Colonic mucosa (tissue), 4 donors: ENCODE measurements at places on chromosomes 6 and 20. TPM values are rescaled to one million over a fixed set of nuclear protein-coding genes. Genes with fewer than 3 reads are reported as not detected.

- no peaks in the 10 kb centered on the region for H3K27me3 ChIP-seq
- H3K4me1 ChIP-seq, result no peaks in the 10 kb centered on the region
- H3K4me3 ChIP-seq, result no peak overlapping the region
- no peaks in the 10 kb centered on the region for H3K36me3 ChIP-seq
Observed at GRCh38 chr6:159633196-159633595, 59.8 kb downstream of the SOD2 start.

GRCh38 chr20:4858000-4858399 lies 136.3 kb downstream of the PRND start:
- H3K27ac ChIP-seq, result no peak overlapping the region
- no peak for DNase-seq
- H3K4me1 ChIP-seq, result no peaks in the 10 kb centered on the region
- no peaks in the 10 kb centered on the region for H3K27me3 ChIP-seq

DLL1 gene
- 26.8 TPM for total RNA-seq

RAET1G gene
- total RNA-seq, result 0.27 TPM

GRIK2 gene
- total RNA-seq, result 0.50 TPM

IL17F gene
- total RNA-seq, result not detected

DNA sequence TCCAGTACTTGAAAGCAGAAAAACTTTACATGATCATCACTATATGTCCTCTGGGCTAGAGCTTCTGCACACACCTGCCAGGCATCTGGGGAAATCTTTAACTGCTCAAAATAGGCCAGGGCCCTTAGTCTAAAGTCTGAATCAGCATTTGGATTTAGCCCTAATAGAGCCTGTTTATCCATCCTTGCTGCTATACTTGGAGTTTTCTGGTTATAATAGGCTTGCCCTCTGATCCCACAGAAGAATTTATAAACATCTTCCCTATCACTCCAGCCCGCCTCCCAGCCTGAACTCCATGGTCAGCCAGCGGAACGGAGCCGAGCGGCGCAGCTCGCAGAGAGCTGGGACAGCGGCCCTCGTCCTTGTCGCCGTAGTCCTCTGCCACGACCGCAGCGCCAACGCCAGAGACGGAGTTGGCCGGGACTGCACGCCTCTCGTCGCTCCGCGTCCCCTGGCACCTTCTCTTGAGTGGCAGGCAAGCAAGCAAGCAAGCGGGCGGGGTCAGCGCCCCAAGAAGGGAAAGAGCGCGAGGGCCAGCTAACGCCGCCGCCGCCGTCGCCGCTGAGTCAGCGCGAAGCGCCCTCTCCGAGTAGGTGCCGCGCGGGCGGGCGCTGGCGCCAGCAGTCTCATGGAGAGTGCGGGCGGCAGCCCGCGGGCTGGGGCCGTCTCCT lies 25.4 kb upstream of the ASIP start:
- H3K4me3 ChIP-seq, result peak overlapping the region; percentile 49
- peak overlapping the region; percentile 54 for H3K27ac ChIP-seq
- no peaks in the 10 kb centered on the region for H3K27me3 ChIP-seq

GRCh38 chr6:147227770-147228320 lies 23.6 kb downstream of the STXBP5 start:
- no peaks in the 10 kb centered on the region for H3K27me3 ChIP-seq
- no peaks in the 10 kb centered on the region for H3K4me1 ChIP-seq
- DNase-seq, result no peak
- no peak overlapping the region for H3K27ac ChIP-seq
- H3K36me3 ChIP-seq, result no peaks in the 10 kb centered on the region

GRCh38 chr20:36572701-36573102 lies 695 bp upstream of the TGIF2 start:
- peak overlapping the region; percentile 74 for H3K27ac ChIP-seq
- peak; percentile 33 for DNase-seq
- peak overlapping the region; percentile 57 for H3K4me3 ChIP-seq
- H3K27me3 ChIP-seq, result no peaks in the 10 kb centered on the region

GRCh38 chr6:46850792-46851191 lies 57.6 kb downstream of the MEP1A start:
- no peaks in the 10 kb centered on the region for H3K36me3 ChIP-seq
- H3K4me3 ChIP-seq, result no peak overlapping the region
- H3K27ac ChIP-seq, result no peak overlapping the region
- DNase-seq, result no peak

DNA sequence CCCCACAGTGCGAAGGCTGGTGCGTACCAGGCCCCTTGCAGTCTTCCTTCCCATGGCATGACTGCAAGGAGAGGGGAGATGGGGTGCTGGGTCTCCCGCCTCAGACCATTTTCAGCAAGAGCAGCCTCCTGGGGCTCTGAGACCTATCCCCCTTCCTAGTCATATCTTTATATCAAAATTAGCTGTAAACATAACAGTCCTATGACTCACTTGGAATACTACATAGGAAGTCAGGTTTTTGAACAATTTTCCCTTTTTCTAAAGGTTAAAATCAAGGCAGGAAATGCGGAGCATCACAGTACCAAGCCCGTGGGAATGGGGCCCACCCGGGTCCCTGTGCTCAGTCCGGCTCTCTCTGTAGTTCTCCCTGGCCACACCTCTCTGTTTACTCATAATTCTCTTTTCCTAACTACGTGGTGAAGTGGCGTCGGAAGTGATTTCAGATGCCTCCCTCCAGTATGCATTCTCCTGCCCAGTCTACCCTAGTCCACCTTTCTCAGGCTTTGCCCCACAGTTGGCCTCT lies 109.8 kb upstream of the TMEM170B start:
- no peak overlapping the region for H3K4me3 ChIP-seq
- no peaks in the 10 kb centered on the region for H3K27me3 ChIP-seq
- H3K27ac ChIP-seq, result no peak overlapping the region
- no peaks in the 10 kb centered on the region for H3K36me3 ChIP-seq
- DNase-seq, result no peak

DNA sequence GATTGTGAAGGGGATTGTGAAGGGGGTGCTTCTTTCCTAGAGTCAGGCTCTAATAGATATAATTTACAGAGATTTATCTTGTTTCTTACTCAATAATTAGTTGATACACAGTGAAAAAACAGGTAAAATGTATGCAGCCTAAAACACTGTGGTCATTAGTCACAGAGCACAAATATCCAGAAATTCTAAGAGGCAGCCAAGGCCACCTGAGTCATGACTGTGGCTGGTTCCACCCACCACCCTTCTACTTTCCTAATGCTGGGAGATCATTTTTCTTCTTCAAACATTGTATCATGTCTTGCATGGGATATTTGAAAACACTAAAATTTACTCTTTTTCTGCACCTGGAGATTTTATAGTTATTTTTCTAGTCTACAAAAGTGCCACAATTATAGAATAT lies 181.6 kb downstream of the OTOR start:
- no peaks in the 10 kb centered on the region for H3K36me3 ChIP-seq
- no peak for DNase-seq
- H3K4me1 ChIP-seq, result no peaks in the 10 kb centered on the region
- H3K4me3 ChIP-seq, result no peak overlapping the region
- H3K27me3 ChIP-seq, result no peaks in the 10 kb centered on the region

GRCh38 chr20:59587570-59587969 lies 16.8 kb upstream of the PHACTR3 start:
- no peak overlapping the region for H3K4me3 ChIP-seq
- no peaks in the 10 kb centered on the region for H3K36me3 ChIP-seq
- DNase-seq, result no peak
- H3K4me1 ChIP-seq, result no peaks in the 10 kb centered on the region
- H3K27me3 ChIP-seq, result no peaks in the 10 kb centered on the region

DNA sequence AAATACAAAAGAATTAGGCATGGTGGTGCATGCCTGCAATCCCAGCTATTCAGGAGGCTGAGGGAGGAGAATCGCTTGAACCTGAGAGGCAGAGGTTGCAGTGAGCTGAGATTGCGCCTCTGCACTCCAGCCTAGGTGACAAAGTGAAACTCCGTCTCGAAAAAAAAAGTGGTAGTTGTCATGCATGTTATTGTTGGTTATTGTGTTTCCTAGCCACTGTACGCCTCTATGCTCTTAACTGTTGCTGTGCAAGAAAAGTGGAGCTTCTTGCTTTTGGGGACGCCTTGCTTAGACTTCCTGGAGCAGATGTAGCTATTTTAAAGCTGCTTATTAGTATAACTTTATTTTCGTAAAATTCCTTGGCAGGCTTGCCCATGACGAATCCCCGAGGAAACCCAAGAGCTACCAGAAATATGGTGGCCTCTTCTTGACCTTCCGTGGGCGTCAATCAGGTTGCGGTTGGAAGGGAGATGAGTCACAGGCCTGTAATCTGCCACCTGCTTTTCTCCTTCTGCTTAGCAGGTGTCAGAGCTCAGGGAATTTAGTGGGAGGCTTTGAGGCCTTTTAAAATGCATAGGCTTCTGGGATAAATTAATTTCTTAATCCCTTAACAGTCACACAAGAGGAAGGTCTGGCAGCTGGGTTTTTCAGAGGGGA lies 17.3 kb downstream of the GABRR2 start:
- no peak overlapping the region for H3K4me3 ChIP-seq
- no peak overlapping the region for H3K27ac ChIP-seq
- no peaks in the 10 kb centered on the region for H3K4me1 ChIP-seq
- H3K36me3 ChIP-seq, result no peaks in the 10 kb centered on the region

DNA sequence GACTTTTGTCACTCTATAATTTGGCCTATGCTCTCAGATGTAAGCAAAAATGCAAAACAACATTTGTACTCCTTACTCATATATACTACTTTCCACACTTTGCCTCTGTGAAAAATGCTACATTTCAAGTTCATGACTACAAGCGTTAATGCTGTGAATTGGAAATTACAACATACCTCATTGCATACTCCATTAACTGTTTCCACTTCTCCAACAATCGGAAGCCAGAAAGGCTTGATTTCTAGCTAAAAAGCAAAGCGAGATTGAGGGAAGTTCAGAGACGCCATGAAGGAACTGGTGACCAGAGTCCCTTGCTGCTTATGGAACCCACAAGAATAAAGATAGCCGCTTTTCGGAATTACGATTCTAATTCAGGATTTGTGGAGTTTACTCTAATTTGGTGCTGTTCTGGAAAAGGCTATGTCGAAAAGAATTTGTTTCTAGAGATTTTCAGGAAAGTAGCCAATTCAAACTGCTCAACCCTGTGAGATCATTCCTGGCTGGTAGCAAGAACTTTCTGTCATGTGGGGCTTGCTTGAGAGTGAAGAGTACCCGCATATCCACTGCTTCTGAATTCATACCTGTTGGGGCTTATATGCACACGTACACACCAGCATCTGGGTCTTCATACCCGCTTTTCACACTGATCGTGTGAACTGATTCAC lies 98.0 kb upstream of the CITED2 start:
- H3K4me1 ChIP-seq, result no peaks in the 10 kb centered on the region
- no peak overlapping the region for H3K27ac ChIP-seq
- H3K27me3 ChIP-seq, result no peaks in the 10 kb centered on the region
- no peaks in the 10 kb centered on the region for H3K36me3 ChIP-seq
- no peak for DNase-seq

PACRG gene
- total RNA-seq, result 1.7 TPM

- H3K4me1 ChIP-seq, result no peaks in the 10 kb centered on the region
- peaks cover 14% of the 10 kb centered on the region for H3K27me3 ChIP-seq
- no peak overlapping the region for H3K27ac ChIP-seq
- no peak for DNase-seq
Observed at GRCh38 chr20:49563015-49563980, 4.6 kb downstream of the PTGIS start.

GRCh38 chr6:166703149-166703710 lies 76.2 kb upstream of the RPS6KA2 start:
- no peaks in the 10 kb centered on the region for H3K27me3 ChIP-seq
- H3K36me3 ChIP-seq, result no peaks in the 10 kb centered on the region
- H3K27ac ChIP-seq, result no peak overlapping the region
- H3K4me3 ChIP-seq, result no peak overlapping the region
- H3K4me1 ChIP-seq, result no peaks in the 10 kb centered on the region
- DNase-seq, result no peak

SOX18 gene
- total RNA-seq, result 26.8 TPM

- DNase-seq, result no peak
- peaks cover 5% of the 10 kb centered on the region for H3K4me1 ChIP-seq
- no peak overlapping the region for H3K4me3 ChIP-seq
- H3K27ac ChIP-seq, result no peak overlapping the region
- no peaks in the 10 kb centered on the region for H3K36me3 ChIP-seq
- no peaks in the 10 kb centered on the region for H3K27me3 ChIP-seq
Observed at GRCh38 chr6:125217992-125218391, 64.4 kb downstream of the TPD52L1 start.

- H3K4me3 ChIP-seq, result no peak overlapping the region
Observed at GRCh38 chr20:47764154-47764733, 21.0 kb downstream of the SULF2 start.

- no peak overlapping the region for H3K4me3 ChIP-seq
- no peaks in the 10 kb centered on the region for H3K4me1 ChIP-seq
- no peaks in the 10 kb centered on the region for H3K27me3 ChIP-seq
- H3K27ac ChIP-seq, result no peak overlapping the region
- no peak for DNase-seq
Observed at GRCh38 chr6:163943607-163944385, 529.3 kb downstream of the QKI start.

SRMS gene
- 0.49 TPM for total RNA-seq

TAGAP gene
- 2.3 TPM for total RNA-seq

PLCB1 gene
- total RNA-seq, result 9.6 TPM

DNA sequence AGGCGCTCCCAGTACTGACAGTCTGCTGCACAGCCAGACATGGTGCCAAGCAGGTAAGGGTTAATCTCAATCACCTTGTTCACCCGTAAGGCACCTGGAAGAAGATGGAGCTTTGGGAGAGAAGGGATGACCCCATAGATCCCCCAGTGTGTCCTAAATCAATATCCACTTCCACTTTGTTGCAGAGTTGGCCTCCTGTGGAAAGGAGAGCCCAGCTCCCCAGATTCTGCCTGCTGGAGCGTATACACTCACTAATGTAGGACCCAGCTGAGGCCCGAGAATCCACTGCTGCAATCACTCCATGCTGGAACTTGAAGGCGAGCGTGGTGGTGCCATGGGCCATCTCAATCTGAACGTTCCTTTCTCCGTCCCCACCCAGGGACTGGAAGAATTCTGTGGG lies 1.2 kb downstream of the PSMB8 start:
- peaks cover 16% of the 10 kb centered on the region for H3K4me1 ChIP-seq
- peak overlapping the region; percentile 97 for H3K27ac ChIP-seq
- DNase-seq, result no peak
- no peak overlapping the region for H3K4me3 ChIP-seq
- H3K27me3 ChIP-seq, result no peaks in the 10 kb centered on the region

- DNase-seq, result no peak
- no peaks in the 10 kb centered on the region for H3K27me3 ChIP-seq
Observed at GRCh38 chr6:117521791-117522502, 39.5 kb downstream of the DCBLD1 start.

APCDD1L gene
- total RNA-seq, result 0.32 TPM

LATS1 gene
- total RNA-seq, result 17.2 TPM

GTSF1L gene
- total RNA-seq, result not detected

OR2H2 gene
- not detected for total RNA-seq
